ENCODE measurements at places on chromosomes 6 and 20.

GRCh38 chr6:26175428-26176181, 88.4 kb downstream of the HFE start:
- DNase-seq: peak; percentile 83

DNA sequence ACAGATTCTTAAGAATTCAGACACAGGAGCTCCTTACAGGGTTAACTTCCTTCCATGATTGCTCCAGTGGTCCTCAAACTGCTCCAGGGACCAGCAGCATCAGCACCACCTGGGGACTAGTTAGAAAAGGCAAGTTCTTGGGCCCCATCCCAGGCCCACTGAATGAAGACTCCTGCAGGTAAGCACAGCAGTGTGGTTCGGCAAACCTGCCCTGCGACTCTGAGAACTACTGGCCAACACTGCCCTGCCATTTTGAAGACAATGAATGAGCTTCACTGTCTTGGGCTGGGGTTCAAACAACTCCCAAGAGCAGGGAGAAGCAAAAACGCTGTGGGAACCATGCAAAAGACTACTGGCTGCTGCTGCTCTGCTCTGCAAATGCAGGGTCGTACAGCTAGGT, 39.4 kb downstream of the SLC22A23 start:
- DNase-seq: no peak

DNA sequence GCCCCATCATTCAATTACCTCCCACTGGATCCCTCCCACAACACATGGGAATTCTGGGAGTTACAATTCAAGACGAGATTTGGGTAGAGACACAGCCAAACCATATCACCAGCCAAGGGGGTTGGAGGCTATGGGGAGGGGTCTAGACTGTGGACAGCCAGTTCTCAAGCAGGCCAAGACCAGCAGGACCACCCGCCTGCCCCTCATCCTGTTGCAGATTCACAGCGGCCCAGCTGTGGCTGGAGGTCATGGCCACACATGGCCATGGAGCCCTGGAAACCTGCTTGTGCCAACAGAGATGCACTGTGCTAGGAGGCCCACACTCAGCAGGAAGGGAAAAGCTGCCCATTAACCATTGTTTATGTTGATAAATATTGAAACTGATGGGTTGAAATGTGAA, 240.5 kb downstream of the TTLL2 start:
- no peak for DNase-seq

DNA sequence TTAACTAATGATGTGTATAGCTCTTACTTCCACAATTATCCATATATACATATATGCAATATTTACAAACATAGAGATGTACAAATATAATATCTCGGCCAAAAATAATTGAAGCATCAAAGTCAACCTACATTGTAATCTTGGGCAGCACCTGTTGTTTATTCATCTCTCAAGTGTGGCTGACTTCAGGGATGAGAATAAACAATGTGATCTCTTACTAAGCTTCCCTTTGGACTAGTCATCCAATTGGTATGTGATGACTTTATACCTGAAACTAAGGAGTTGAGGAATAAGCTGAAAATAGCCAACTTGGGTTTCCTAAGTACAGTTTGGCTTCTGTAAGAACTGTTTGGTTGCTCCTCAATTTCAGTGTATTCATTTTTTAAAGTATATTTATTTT, 256.6 kb downstream of the KHDC1L start:
- no peak for DNase-seq

DNA sequence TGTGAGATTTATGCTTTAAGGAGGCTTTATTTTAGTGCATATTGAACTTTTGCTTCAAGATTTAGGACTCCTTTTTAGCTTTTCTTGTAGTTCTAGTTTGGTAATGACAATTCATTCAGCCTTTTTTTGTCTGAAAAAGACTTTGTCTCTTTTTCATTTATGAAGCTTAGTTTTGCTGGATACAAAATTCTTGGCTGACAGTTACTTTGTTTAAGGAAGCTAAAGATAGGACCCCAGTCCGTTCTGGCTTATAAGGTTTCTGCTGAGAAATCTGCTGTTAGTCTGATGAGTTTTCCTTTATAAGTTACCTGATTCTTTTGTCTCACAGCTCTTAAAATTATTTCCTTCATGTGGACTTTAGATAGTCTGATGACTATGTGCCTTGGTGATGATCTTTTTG, 142.8 kb upstream of the B3GAT2 start:
- no peak for DNase-seq

DNA sequence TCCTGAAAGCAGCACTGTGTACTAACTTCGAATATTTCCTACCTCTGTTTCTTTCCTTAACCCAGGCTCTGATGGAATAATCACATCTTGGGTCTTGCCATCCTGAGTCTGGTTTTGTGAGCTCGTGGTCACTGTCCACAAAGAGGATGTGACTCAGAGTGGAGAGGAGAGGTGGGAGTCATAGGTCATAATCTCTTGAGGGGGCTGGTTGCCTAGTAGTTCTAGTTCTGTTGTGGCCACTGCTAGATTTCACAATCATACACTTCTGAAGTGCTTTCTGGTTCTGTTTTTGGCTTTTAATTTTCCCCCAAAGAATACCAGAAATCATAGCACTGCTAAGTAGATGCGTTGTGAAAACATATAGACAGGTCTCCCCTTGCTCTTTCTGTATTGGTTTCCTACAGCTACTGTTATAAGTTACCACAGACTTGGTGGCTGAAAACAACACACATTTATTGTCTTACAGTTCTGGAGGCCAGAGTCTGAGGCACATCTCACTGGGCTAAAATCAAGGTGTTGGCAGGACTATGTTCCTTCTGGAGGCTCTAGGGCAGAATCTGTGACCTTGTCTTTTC, 102.8 kb downstream of the NRSN1 start:
- DNase-seq: peak; percentile 1

GRCh38 chr6:10014557-10014956, 400.3 kb downstream of the TFAP2A start:
- no peak for DNase-seq

- no peak for DNase-seq
Measured at GRCh38 chr20:17859002-17859615, 109.5 kb downstream of the SNX5 start.

DNA sequence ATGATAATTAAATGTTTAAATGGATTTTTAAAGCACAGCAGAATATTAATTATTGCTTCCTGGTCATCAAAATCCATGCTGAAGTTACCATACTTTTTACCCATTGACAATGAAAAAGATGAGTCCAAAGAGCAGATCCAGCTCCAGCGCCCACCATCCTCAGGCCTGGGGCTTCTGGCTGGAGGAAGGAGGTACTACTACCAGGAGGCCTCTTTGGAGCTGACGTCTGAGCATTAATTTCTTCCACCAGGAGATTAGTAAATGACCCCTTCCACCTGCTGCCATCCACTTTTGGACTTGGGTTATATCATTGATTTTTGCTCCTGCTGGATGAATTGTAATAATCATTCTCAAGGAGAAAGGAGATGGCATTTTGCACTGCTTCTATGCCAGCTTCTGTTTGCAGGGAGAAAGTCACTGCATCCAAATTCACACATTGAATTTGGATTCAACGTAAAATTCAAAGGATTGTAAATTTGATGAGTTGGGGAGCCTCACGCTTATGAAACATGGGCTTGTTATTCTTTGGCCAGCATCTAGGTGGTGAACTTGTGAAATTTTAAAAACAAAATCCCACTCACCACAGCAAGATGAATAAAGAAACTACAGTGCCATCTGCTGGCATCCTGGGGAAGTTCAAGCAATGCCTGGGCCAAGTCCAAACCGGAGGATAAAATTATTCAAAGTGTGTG, 121.8 kb downstream of the SASH1 start:
- peak; percentile 36 for DNase-seq

DNA sequence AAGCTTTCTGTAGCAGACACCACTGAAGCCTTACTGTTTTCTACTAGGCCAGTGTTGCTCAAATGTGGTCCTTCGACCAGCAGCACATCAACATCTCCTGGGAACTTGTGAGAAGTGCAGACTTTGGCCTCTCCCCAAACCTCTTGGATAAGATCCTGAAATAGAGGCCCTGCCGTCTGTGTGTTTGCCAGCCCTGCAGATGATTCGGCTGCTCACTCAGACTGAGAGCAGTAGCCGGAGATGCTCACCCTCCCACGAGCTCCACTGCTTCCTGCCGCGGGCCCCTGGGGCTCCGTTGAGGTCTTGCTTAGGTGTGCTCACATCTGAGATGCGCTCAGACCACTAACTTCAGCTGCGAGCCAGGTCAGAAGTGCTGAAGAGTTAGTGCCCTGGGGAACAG, 129.5 kb upstream of the SSTR4 start:
- no peak for DNase-seq

DNA sequence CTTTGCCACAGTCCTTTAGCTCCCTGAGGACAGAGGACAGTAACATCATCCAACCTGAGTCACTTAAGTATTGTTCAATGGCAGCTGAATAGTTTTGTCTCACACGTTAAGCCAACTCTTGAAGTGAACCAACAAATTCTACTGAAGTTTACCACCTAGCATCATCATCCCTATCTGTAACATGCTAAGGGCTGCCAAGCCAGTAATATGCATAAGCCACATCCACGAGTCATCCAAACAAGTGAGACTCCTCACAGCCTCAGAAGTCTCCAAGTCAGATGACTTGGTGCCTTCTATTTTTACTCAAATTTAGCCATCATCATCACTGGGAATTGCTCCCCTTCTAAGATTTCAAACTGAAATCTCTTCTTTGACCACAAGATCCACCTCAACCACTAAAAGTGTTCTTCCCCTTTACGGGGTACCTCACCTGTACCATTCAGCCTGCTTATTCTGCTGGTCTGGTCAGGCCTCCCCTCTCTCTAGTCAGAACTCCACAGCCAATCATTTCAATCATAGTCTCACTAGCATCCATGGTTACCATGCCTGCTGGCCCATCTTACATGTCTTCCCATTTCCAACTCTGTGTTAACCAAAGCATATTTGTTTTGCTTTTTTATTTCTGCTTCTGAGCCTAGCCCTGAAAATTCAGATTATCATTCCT, 73.7 kb downstream of the DTNBP1 start:
- no peak for DNase-seq

- DNase-seq: no peak
Measured at GRCh38 chr20:39019805-39020325, 57.7 kb downstream of the DHX35 start.

GRCh38 chr6:142850679-142851423, 94.1 kb downstream of the HIVEP2 start:
- peak; percentile 81 for DNase-seq

GRCh38 chr6:122400462-122401089, 1.1 kb downstream of the HSF2 start:
- DNase-seq: no peak

GRCh38 chr6:1453024-1453423, 63.6 kb downstream of the FOXF2 start:
- DNase-seq: no peak

Data from CD4-positive, alpha-beta T cell treated with Interleukin-4 for 1 hour (primary cell).